ENCODE measurements at places on chromosomes 3 and 15.

DNA sequence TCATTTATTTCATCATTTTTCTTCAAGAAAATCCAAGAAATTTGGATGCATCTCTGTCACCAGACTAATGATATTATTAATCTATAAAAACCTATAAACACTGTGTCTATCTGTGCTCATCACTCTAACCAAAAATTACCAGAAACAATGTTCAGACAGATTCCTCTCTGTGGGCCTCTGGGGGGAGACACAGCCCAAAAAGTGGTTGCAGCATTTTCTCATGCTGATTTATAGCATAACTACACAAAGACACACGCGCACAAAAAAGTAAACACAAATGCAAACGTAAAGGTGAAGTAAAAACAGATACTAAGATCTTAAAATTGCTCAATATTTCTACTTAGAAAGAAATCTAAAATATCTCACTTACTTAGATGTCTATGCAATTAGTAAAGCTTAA is 976.0 kb downstream of the GBE1 start:
- no peak for DNase-seq

DNA sequence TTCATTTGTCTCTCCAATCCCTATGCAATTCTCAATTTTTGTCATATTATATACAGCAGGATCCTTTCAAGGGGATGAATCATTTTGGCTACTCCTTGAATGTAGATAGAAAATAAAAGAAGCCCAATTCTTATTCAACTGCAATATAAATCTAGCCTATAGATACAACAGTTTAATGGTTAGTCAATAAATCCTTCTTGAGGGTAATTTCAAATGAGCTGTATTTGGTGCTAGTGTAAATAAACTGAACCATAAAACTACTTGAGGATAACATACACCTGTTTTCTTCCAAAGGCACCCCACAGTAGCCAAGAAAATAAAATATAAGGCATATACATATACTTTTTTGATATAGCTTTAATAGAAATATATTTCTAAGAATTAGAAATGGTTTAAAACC is 830.3 kb downstream of the ROBO1 start:
- no peak for DNase-seq

GRCh38 chr3:126895178-126896066 is 87.5 kb upstream of the PLXNA1 start:
- no peak for DNase-seq

- no peak for DNase-seq
Observed at GRCh38 chr15:32718227-32718820, 520 bp downstream of the GREM1 start.

- DNase-seq = no peak
Observed at GRCh38 chr3:188309437-188310269, 155.7 kb downstream of the LPP start.

GRCh38 chr15:33069161-33069560 is 125.4 kb downstream of the FMN1 start:
- DNase-seq = no peak

- DNase-seq = no peak
Observed at GRCh38 chr3:150653110-150653561, 50.0 kb downstream of the SELENOT start.

DNA sequence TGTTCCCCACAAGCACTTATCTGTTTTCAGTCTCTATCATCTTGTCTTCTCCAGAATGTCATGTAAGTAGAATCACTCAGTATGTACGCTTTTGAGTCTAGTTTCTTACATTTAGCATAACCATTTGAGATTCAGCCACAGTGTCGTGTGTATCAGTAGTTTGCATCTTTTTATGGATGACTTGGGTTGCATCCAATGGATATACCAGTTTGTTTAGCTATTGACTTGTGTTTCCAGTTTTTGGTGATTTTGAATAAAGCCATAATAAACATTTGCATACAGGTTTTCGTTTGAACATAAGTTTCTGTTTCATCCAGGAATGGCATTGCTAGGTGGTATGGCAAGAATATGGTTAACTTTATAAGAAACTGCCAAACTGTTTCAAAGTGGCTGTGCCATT is 12.1 kb downstream of the GRIP2 start:
- DNase-seq = no peak

DNA sequence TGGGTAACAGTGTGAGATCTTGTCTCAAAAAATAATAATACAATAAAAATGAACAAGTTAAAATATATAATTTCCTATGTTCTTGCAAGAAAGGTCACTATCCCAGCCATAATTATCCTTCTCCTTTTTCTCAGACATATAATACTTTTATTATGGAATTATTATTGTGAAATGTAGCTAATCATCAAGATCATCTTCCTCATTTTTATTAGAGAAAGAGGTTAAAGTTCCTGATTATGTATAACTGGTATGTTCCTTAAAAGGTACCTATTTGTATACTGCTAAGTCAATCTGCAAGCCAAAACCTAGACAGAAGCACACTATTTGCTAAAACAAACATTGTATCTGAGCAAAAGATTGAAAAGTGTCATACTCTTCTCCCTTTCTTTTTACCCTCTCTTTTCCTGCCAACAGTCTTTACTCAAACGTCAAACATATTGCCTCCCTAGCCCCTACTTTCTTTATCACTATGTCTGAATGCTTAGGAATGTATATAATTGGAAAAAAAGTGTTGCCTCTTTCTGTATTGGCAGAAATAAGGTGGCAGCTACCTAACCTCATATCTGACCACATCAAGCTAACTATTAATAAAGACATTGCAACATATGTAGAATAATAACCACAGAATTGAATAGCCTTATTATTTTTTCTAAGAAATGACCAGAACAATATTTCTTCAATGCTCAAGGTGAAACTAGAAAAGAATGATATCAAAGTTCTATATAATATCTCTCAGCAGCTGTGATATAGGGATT is 18.5 kb downstream of the SEC11A start:
- DNase-seq = no peak

- no peak for DNase-seq
Observed at GRCh38 chr3:109902549-109902948, 565.2 kb upstream of the DPPA4 start.

DNA sequence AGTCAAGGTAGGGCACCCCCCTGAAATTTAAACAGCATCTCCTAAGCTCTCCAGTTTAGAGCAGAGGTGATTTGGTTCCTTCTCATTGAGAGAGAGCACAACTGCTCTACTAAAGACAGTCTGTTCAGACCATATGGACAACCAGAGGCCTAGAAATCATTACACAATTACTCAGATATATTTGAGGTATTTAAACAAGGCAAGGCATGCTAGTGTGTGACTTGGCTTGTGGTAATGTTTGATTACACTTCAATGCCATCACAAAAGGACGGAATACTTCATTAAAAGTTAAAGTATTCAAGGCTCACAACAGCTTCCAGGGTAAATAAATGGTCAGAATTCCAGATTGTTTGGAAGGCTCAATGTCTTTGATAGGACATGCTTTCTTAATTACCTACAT is 110.2 kb downstream of the LRTM1 start:
- no peak for DNase-seq

- DNase-seq = no peak
Observed at GRCh38 chr15:32888221-32888761, 170.5 kb downstream of the GREM1 start.

- no peak for DNase-seq
Observed at GRCh38 chr15:44092221-44092620, 102.8 kb downstream of the FRMD5 start.

- no peak for DNase-seq
Observed at GRCh38 chr3:54954521-54954920, 26.7 kb upstream of the LRTM1 start.

DNA sequence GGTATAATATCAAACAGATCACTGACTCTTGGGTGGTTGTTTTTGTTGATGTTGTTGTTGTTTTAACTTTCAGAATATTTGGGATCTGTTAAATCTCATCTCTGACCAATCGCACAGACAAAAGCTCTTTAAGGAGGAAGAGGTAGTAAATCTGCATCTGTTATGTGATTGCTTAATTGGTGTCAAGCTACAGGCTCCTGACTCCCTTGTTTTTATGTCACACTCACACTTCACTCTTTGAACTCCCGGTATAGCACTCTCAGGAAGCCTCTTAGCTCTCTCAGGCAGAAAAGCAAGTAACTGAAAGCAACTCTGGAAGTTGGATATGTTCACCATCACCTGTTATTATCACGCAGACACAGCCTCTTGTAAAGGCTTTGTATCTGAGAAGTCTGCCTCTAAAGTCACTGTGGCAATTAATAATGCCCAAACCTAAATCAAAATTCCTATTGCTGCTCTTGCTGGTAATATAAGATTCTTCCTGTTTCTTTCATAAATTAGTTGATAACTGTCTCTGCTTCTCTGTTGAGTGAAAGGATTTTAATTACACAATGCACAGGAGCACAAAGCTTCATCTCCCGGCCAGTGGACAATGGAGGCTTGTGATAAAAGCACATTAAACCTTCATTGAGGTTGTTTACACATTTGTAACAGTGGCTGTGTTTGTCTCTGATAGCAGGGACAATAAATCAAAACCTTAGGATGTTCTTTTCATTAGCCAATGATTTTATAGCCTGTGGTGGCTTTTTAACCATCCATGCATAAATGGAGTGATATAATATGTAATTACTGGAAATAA is 576.7 kb downstream of the MFSD1 start:
- no peak for DNase-seq

GRCh38 chr3:177906126-177906511 is 630.1 kb upstream of the KCNMB2 start:
- DNase-seq = no peak

DNA sequence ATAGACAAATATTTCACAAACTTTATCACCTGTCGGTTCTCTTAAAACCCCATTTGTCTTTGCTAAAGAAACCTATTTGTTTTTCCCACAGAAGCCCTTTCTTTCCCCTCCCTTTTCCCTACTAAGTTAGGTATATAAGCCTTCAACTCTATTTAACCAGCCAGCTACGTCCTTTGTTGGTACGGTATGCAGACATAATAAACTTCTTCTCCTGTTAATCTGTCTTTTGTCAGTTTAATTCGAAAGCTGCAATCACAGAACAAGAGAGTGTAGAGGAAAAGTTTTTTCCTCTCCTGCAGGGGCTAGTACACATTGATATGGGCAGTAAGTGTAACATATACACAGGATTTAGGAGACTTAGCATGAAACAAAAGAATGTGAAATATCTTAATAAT is 21.9 kb upstream of the C15orf39 start:
- no peak for DNase-seq

GRCh38 chr3:137612291-137612690 is 151.8 kb upstream of the SOX14 start:
- DNase-seq = no peak

DNA sequence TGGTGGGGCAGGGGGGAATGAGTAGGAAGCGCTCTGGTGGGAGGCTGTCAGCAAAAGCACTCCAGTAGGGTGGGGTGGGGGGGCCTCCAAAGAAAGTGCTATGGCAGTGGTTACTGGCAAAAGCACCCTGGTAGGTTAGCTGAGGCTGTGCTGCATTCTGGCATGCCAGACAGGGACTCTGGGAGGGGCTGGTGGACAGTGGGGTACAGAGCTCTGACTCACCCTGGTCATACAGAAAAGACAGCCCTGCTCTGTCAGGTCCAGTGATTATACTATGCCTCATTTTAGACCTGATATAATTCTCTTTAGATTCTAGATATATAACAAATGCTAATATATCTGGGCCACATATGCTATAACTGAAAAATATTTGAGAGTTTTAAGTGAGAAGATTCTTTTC is 82.8 kb upstream of the CPNE4 start:
- DNase-seq = no peak

DNA sequence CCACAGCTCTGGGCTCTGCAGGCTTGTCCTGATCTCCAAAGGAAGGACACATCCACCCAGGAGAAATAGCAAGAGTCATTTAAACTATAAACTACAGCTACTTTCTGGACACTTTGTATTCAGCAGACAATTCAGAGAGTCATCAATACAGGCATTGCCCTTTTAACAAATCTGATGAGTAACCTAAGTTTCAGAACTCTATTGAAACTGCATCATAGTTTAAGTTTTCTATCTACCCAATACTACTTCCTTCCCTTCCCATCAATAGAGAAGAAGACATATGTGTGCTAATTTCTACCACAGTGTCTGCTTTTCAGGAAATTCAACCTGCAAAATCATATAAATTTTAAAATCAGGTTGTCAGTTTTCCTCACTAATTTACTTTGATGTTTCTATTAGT is 736.5 kb downstream of the IGSF11 start:
- DNase-seq = no peak

DNA sequence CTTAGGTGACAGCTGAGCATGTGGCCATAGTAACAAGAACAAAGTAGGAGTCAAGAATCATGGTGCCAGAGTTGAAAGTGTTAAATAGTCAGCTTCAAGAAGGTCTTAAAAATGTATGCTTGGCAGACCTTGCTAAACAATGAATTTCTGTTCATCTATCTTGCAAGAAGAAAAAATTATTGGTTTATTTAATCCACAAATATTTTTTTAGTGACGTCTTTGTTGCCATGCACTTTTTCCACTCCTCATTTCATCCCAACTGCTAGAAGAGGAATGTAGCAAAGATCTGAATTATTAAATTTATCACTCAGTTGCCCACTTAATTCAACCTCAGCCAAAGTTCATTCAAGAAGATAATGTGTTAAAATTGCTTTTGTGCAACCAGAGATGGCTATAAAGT is 3.2 kb upstream of the SLC4A7 start:
- no peak for DNase-seq

DNA sequence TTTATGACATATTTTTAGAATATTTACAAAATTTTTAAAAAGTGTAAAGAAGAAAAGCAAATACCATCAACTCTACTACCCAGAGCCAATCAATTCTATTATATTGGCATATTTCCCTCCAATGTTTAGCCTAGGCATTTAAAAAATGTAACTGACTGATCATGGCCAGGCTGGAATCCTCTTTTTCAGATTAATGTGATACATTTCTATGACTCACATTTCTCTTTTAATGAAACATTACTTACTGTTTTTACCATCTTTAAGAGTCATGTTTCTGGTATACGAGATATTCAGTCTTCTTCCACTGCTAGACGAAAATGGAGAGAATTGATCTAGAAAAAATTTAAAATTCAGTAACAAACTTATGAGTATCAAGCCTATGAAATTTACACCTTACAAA is 53.4 kb upstream of the DCUN1D1 start:
- DNase-seq = no peak

- DNase-seq = no peak
Observed at GRCh38 chr3:32593903-32594525, 23.4 kb upstream of the DYNC1LI1 start.

DNA sequence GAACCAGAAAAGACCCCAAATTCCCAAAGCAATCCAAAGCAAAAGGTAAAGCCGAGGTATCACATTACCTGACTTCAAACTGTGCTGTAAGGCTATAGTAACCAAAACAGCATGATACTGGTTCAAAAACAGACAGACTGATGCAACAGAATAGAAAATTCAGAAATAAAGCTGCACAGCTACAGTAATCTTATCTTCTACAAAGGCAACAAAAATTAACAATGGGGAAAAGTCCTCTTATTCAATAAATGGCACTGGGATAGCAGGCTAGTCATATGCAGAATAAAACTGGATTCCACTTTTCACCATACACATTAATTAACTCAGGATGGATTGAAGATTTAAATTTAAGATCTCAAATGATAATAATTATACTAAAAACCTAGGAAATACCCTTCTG is 392.6 kb upstream of the CBLB start:
- no peak for DNase-seq
